ENCODE measurements at places on chromosomes 4 and X.

DNA sequence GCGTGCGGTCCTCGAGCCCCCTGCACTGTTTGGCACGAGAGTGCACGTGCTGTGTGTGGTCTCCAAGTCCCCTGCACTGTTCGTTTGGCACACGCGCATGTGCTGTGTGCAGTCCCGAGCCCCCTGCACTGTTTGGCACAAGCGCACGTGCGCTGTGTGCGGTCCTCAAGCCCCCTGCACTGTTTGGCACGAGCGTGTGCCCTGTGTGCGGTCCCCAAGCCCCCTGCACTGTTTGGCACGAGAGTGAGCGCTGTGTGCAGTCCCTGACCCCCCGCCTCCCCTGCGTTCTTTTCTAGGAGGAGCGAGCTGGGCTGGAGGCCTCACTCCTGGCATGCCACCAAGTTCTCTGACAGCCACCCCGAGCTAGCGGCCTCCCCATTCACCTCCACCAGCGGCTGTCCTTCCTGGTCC lies 76.5 kb upstream of the CLDN34 start:
- no peak for DNase-seq

GRCh38 chr4:128810331-128810870 lies 901 bp downstream of the JADE1 start:
- no peak for DNase-seq

DNA sequence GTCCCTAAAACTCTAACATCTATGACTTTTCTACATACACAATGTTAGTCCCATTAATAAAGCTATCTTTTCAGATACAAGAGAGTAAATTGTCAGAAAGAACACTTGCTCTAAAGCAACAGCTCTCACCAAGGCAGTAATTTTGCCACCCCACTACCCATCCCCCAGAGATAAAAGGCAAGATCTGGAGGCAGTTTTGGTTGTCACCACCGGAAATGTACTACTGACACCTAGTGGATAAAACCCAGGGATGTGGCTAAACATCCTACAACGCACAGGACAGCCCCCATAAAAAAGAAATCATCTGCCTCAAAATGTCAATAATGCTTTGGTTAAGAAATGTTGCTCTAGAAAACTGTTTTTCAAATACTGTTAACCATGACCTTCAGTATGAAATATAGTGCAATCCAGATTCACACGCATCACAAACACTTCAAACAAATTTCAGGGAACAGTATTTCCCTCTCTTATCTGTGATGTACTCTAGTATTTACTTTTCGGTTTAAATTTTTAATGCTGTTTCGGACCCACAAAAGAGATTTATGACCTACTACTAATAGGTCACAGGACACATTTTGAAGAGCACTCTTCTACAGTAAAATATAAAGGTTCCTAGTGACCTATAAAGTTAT lies 5.1 kb downstream of the FBXL5 start:
- DNase-seq = peak; percentile 51

- no peak for DNase-seq
Observed at GRCh38 chr4:74529284-74530041, 84.5 kb downstream of the AREG start.

DNA sequence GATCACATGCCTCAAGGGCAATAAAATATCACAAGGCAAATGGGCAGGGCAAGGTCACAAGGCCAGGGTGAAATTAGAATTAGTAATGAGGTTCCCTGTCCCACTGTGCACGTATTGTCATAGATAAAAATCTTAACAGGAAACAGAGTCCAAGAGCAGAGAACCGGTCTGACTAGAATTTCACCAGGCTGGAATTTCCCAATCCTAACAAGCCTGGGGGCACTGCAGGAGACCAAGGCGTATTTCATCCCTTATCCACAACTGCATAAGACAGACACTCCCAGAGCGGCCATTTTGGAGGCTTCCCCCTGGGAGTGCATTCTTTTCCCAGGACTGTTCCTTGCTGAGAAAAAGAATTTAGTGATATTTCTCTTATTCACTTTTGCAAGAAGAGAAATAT lies 25.9 kb upstream of the PRDM5 start:
- no peak for DNase-seq

- DNase-seq = no peak
Observed at GRCh38 chr4:16079046-16079445, 4.8 kb downstream of the PROM1 start.

- no peak for DNase-seq
Observed at GRCh38 chr4:42608551-42608950, 48.4 kb downstream of the ATP8A1 start.

DNA sequence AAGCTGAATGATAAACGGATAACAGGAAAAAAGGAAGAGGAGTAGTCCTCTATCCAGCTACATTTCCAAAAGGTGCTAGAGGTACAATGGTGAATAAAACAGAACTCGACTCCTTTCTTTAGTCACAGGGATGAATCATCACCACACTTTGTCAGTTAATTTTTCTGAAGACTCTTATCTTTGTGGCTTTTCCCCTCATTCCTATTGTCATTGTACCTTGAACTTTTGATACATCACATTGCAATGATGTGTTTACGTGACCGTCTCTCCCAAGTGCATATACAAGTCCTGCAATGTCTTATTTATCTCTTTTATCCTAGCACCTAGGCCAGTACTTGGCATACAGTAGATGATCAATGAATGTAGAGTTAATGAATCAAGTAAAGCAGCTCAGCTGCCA lies 134.7 kb downstream of the LHFPL1 start:
- DNase-seq = no peak

DNA sequence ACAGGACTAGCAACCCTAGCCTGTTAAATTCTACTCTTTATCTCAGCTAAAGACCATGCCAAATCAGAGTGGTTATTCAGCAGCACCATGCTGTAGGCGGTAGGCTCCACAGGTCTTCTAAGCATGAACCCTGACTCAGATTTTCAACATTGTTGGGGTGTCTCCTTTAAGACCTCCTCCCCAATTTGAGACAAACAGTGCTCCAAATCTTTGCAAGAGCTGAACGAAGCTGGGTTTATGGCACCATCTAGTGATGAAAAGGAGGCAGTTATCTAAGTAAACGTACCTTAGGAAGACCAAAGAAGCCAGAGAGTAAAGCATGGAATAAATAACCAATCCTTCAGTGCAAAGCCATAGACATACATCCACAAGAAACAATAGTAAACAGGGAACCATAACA lies 334.5 kb upstream of the SLC7A11 start:
- no peak for DNase-seq

DNA sequence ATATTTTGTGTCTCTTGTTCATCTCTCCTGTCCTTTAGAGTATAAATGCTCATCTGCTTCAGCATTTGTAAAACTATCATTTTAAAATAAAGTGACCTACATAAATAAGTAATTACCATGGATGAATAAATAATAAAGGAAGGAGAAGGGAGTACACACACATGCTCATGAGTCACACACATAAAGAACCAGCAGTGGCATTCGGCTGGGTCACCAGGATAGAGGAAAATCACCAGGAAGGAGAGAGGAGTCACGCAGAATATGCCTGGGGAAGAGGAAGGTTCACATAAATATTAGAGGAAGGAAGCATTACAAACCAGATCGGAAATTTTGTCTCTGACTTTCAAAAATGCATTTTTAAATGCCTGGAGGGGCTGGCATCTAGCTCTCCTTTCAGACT lies 38.5 kb upstream of the MED14 start:
- DNase-seq = no peak

DNA sequence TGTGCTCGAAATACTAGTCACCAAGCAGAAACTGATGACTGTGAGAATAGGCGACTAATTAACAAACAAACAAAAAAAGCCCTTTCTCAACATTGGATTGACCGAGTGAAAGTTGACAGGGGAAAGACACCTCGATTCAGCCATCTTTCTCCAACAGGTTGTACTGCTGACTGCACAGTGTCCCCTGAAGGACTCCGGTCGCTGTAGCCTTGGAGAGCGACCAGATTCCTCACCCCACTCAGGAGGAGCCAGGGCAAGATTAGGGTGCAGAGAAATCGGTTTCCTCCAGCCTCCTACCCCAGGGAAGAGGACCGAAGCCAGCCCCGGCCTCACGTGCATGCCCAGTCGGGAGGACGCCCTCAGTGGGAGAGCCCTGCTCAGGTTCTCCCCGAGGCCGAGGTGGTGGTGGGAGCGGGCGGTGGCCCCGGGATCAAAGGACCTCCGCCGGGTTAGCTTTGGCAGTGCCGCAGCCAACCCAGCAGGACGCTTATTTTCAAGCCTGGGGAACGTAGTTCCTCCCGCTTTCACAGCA lies 1.1 kb upstream of the RAP1GDS1 start:
- DNase-seq = peak; percentile 1

GRCh38 chrX:115957862-115958490 lies 212.6 kb upstream of the AGTR2 start:
- no peak for DNase-seq

GRCh38 chr4:143407474-143407873 lies 70.8 kb downstream of the GAB1 start:
- no peak for DNase-seq

DNA sequence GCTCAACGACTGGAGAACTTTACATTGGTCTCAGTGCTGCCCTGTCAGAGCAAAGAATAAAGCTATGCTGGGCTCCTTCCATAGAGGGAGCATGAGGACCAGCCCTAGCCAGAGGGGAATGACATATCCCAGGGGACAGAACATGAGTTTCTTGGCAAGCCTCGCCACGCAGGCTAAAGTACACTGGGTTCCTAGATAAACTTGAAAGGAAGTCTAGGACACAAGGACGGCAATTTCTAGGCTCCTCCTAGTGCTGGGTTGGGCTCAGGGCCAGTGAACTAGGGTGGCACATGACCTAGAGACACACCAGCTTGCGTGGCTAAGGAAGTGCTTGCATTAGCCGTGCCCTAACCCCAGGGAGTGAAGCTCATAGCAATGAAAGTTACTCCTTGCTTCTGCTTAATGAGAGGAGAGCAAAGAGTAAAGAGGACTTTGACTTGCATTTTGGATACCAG lies 141.0 kb downstream of the MAB21L2 start:
- no peak for DNase-seq

- no peak for DNase-seq
Observed at GRCh38 chr4:25015012-25015411, 15.7 kb downstream of the LGI2 start.

GRCh38 chrX:154602226-154602625 lies 16.9 kb downstream of the CTAG1B start:
- no peak for DNase-seq

GRCh38 chr4:181541396-181541795 lies 701.8 kb upstream of the TENM3 start:
- no peak for DNase-seq

- no peak for DNase-seq
Observed at GRCh38 chr4:140112576-140112975, 41.4 kb downstream of the MAML3 start.

GRCh38 chr4:115770046-115770543 lies 656.7 kb upstream of the NDST4 start:
- no peak for DNase-seq

DNA sequence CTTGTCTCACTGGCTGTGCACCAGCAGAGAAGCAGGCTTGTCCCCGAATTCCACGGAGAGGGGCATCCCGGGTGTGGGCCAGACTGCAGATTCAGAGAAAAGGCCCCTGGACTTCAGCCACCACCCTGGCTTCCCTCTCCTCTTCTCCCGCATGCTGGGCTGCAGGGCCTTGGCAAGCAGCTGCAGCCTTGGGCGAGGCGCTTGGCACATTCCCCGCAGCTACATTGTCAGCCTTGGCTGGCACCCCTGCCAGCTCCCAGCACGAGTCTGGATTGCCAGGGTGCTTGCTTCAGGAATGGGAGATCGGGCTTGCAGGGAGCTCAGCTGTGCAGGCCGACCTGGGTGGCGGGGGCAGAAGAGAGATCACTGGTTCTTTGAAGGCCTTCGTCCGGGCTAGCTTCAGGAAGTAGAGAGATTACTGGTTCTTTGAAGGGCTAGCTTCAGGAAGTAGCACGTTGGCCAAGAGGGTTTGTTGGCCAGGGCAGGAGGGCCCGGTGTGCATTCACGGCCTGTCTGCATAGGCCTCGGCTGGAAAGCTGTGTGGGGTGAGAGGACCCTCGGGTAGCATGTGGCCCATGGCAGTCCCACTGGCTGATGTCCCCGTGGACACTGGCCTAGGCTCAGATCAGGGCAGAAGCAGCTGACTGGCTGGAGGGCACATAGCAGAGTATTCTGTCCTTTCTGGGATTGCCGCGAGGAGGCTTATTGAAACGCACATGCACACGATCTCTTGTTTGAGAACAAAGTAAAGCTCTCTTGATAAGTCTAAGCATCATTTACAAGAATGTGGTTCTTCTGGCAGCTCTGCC lies 2.7 kb downstream of the ABCD1 start:
- DNase-seq = no peak

- no peak for DNase-seq
Observed at GRCh38 chr4:128854433-128854832, 44.9 kb downstream of the JADE1 start.

GRCh38 chr4:80492761-80493160 lies 157.2 kb downstream of the CFAP299 start:
- no peak for DNase-seq

DNA sequence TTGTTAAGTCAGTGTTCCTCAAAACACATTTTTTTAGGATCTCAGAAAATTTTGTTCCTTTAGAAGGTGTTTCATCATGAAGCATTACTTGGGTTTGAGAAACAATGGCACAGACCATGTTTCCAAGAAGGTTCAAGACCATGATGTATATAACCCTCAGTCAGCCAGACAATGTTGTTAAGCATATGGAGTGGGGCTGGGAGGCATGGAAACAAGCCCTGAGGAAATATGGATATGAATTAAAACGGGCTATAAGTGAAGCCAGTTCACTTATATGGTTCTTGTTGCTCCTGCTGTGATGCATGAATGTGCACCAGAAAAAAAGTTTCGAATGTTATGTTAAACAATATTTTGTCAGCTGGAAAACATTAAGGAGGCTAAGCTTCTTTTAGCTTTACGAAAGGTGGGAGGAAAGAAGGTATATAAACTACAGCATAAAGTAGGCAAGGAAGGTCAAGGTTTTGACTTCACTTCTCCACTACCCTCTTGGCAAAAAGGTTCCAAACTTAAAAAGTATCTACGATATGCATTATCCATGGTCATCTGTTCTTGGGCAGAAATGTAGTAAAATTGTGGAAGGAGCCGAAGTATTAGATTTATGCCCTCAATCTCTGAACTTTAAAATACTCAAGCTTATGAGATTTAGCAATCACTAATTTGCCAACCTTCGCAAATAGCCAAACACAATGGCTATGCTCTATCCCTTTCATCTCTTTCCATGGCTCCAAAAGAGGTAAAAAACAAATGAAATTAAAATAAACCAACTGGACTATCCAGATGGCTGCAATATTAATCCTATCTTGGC lies 277.3 kb downstream of the CHIC1 start:
- DNase-seq = no peak

GRCh38 chrX:21153503-21153902 lies 220.7 kb upstream of the CNKSR2 start:
- DNase-seq = no peak

DNA sequence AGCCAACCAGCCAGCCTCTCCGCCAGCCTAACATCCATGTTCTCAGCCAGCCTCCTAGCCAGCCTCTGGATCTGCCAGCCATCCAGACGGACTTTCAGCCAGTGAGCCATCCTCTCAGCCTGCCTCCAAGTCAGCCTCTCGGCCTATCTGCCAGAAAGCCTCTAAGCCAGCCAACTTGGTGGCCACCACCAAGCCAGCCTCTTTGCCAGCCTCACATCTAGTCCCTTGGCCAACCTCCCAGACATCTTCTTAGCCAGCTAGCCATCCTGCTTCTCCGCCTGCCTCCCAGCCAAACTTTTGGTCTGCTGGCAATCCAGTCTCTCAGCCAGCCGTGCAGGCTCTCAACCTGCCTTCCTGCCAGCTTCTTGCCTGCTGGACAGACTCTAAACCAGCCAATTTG lies 16.4 kb upstream of the ARAP2 start:
- DNase-seq = no peak
